ENCODE measurements at places on chromosomes 1 and 21. TPM values are rescaled to one million over a fixed set of nuclear protein-coding genes. Genes with fewer than 3 reads are reported as not detected.

CTH gene
- 83.7 TPM for total RNA-seq

- DNase-seq: no peak
Measured at GRCh38 chr1:1398677-1399186, 403 bp downstream of the CCNL2 start.

DNA sequence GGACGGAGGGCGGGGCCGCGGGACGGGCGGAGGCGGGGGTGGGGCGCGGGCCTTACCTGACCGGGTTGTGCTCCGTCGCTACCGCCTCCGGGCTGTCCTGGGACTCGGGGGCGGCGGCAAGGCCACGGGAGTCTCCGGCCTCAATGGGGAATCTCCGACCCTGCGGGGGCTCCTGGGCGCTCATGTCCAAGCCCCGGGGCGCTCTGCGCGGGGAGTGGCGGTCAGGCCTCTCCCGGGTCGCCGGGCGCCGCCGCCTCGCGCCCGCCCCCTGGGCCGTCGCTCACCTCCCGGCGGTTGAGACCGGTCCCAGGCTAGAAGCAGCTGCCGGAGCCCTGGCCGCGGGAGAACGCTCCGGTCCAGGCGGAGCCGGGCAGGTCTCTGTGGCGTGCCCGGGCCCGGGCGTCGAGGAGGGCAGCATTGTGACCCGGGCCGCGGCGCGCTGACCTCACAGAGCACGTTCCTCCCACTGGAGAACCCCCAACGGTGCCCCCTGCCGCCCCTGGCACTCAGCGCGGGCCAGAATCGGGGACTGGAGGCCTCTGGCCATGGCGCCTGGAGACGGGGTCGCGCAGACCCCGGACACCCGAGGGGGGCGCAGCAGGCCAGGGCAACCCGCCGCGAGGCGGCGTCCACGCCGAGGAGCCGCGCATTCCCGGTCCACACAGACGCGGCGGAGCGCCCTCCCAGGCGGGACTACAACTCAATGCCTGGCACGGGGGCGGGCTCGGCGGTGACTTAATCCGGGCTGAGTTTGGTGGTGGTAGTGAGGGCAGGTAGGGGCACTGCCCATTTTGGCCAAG, 411 bp downstream of the FAM229A start:
- DNase-seq: peak; percentile 67

DNA sequence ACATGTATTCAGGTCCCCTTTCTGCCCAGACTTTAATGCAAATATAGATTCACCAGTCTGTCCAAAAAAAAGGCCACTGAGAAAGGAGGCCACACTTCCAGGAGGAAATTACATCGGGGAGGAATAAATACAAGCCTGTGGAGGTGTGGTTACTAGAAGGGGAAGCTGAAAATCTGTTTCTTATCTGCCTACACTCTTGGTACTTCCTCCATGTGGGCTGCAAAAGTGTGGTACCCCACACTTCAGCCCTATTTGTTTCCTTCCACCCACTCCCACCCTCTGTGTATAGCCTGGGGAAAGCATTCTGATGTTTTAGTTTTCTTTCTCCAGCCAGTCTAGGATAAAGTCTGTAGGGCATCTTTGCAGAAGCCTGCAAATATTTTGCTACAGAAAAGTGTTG, 38.4 kb downstream of the UTP25 start:
- no peak for DNase-seq

- DNase-seq: no peak
Measured at GRCh38 chr1:204314171-204314892, 45.4 kb downstream of the PLEKHA6 start.

ADAM30 gene
- total RNA-seq: not detected

- DNase-seq: no peak
Measured at GRCh38 chr1:106480629-106481028, 575.8 kb upstream of the PRMT6 start.

B3GALNT2 gene
- 15.5 TPM for total RNA-seq
